ENCODE measurements at places on chromosomes 11 and 22.
A peak's percentile ranks its signal among the peaks of the same experiment; 100 is the strongest.

DNA sequence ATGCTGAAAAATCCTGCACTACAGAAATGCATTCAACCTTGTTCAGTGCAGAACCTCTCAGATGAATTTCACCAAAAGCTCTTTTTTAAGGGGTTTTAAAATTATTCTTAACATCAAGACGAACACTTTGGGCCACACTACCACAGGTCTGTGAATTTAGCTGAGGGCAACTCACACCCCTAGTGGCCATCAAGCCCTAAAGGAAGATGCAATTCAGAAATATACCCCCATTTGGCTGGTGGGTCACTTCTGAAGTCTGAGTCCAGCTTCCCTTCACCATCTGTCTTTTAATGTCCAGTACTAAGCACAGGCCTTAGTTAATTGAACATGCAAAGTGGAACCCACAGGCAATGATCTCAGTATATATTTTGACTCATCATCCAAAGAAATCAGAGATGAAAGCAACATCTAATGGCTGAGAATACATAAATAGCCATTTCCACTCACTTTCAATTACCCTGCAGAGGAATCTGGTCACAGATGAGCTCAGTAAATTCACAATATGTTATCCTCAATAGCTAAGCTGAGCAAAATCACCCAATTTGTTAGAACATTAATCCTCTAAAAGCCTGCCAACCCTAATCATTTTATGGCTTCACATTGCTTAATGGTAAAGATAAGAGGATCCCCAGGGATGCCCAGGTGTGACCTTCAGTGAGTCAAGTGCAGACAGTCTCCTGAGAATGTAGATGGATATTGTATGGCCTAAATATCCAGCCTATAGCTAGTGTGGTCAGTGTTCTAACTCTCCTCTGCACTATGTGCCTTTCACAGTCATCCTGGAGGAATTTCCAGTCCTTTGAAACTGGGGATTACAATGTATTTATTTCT lies 50.3 kb downstream of the FAM76B start:
- DNase-seq: no peak

- DNase-seq: no peak
Observed at GRCh38 chr22:44934454-44934735, 75.4 kb downstream of the PHF21B start.

GRCh38 chr22:16774911-16775500 lies 50.2 kb downstream of the XKR3 start:
- no peak for DNase-seq

GRCh38 chr22:29457730-29458129 lies 19.3 kb downstream of the RFPL1 start:
- DNase-seq: peak; percentile 4

- DNase-seq: peak; percentile 87
Observed at GRCh38 chr22:42856865-42857704, at the start of gene ARFGAP3. Gene ARFGAP3, minus strand, starts transcription at chr22:42857273. Its CDS starts 91 bp downstream, at chr22:42857182.

DNA sequence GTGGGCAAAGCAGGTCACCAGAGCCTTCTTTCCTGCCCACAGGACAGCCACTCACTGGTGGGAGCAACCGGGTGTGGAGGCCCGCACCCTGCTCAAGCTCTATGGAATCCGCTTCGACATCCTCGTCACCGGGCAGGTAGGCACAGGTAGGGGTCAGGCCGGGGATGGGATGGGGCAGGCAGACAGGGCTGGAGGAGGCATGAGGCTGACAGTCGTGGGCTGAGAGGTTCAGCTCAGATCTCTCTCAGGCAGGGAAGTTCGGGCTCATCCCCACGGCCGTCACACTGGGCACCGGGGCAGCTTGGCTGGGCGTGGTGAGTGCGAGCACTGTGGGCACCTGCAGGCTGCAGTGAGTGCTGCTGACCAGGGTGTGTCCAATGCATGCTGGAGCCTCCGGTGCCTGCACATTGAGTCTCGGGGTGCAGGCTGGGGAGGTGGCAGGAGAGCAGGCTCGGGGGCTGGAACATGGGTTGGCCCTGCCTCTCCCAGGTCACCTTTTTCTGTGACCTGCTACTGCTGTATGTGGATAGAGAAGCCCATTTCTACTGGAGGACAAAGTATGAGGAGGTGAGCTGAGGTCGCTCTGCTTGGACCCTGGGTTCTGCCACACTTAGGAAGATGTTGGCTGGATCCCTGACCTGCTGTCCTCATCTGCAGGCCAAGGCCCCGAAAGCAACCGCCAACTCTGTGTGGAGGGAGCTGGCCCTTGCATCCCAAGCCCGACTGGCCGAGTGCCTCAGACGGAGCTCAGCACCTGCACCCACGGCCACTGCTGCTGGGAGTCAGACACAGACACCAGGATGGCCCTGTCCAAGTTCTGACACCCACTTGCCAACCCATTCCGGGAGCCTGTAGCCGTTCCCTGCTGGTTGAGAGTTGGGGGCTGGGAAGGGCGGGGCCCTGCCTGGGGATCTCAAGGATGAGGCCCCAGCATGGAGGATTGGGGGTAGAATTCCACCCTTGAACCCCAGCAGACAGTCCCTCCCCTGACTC lies 6.3 kb downstream of the SLC7A4 start:
- DNase-seq: no peak

DNA sequence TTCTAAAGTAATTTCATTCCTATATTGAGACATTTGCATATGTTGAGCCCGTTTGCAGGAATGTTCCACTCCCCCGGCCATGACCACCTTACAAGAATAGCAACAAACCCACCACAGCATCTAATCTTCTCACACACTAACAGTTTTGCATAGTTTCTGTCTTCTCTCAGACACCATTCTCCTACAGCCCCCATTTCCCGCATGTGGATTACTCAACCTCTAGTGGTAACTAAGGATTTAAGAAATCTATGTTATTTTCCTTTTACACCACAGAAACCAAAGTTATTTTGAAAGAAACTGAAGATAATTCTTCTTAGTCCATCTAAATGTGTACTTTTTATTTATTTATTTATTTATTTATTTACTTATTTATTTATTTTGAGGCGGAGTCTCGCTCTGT lies 2.3 kb downstream of the MS4A4E start:
- DNase-seq: no peak

DNA sequence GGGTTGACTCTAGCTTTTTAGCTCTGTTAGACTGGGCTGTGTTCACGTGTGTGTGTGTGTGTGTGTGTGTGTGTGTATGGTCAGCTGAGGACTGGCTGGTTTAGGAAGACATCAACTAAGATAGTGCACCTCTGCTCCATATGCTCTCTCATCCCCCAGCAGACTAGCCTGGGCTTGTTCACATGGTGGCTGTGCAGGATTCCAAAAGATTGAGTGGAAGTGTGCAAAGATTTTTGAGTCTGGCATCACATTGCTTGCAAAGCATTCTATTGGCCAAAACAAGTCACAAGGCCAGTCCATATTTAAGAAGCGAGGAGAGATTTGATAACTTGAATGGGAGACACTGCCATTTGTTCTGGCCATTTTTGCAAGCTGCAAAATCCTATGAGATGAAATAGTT lies 79.7 kb upstream of the C11orf87 start:
- DNase-seq: no peak

DNA sequence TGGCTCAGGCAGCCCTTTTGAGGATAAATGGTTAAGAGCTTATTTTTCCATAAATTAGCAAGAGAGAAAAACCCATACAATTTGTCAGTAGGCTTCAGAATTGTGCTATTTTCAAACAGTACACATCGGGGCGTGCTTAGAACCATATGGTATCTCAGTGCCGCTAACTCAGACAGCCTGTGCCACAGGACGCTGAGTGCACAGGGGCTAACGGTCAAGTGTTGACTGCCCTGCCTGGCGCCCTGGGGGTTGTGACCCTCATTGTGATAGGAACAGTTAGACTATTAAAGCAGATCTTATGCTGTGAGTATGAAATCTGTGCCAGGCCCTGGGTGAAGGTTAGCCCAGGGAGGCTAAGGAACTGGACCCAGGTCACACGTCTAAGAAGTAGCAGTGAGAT lies 1519.7 kb downstream of the BRD1 start:
- DNase-seq: no peak

GRCh38 chr22:42375982-42376381 lies 56.2 kb downstream of the NFAM1 start:
- no peak for DNase-seq

- DNase-seq: no peak
Observed at GRCh38 chr22:46081036-46081830, 69.1 kb upstream of the PPARA start.

DNA sequence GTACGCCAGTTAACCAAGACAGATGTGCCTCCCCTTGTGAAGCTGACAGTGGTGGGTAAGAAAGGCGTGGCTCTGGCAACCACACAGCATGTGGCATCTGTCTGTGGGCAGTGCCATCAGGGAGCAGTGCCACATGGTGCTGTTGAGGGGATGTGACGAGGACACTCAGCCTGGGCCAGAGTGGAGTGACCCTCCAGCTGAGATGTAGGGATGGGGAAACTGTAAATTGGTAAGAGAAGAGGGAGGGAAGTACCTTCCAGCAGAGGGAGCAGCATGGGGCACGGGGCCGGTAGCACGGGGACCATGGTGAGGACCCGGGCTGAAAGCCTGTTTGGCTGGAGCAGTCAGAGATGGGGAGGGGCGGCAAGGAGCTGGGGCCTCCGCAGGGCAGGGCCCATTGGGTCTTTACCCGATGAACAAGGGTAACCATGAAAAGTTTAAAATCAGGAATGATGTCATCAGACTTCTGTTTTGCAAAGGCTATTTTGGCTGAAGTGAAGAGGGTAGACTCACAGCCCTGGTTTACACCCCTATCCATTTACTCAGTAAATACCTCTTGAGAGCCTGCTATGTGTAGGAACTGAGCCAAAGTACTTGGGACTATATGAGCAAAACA lies 10.4 kb downstream of the TMPRSS6 start:
- no peak for DNase-seq

GRCh38 chr11:4682623-4683419 lies 14.8 kb downstream of the OR51E2 start:
- no peak for DNase-seq

GRCh38 chr11:16825968-16826367 lies 87.5 kb downstream of the C11orf58 start:
- no peak for DNase-seq

DNA sequence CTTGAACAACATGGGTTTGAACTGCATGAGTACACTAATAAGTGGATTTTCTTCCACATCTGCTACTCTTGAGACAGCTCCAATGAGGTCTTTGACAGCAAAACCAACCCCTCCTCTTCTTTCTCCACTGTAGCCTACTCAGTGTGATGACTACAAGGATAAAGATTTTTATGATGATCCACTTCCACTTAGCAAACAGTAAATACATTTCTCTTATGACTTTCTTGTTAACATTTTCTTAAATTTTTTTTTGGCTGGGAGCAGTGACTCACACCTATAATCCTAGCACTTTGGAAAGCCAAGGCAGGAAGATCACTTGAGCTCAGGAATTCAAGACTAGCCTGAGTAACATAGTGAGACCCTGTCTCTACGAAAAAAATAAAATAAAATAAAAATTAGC lies 9.9 kb upstream of the EIF4G2 start:
- DNase-seq: no peak

DNA sequence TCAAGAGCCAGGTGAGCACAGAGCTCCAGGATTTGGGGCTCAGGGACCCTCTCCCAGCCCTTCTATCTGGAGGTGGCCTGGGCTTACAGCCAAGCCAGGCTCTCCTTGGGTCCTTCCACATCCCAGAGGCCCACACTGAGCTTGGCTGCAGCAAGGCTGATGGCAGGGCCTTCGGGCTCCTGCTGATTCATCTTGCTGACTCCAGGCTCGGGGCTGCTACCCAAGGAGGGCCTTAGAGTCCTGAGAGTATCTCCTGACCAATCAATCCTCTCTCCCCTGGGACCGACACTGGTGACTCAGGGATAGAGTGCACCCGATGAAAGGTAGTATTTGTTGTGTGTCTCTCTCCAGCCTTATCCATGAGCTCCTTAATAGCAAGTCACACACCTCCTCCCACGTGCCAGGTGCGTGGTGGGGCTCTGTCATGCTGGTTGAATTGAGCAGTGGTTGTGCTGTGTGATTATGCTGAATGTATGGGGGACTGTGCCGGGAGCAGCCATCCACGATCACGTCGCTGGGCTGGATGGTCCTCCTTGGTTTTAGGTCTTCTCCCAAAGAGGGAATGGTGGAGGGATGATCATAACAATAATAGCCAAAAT lies 62.3 kb downstream of the GRIK4 start:
- no peak for DNase-seq

GRCh38 chr11:121829159-121829643 lies 286.8 kb downstream of the BLID start:
- no peak for DNase-seq

- no peak for DNase-seq
Observed at GRCh38 chr11:45410391-45411227, 124.5 kb upstream of the SYT13 start.

DNA sequence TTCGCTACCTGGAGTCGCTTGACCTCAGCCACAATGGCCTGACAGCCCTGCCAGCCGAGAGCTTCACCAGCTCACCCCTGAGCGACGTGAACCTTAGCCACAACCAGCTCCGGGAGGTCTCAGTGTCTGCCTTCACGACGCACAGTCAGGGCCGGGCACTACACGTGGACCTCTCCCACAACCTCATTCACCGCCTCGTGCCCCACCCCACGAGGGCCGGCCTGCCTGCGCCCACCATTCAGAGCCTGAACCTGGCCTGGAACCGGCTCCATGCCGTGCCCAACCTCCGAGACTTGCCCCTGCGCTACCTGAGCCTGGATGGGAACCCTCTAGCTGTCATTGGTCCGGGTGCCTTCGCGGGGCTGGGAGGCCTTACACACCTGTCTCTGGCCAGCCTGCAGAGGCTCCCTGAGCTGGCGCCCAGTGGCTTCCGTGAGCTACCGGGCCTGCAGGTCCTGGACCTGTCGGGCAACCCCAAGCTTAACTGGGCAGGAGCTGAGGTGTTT lies 12.8 kb downstream of the TSKU start:
- no peak for DNase-seq

GRCh38 chr11:128900468-128900867 lies 9.3 kb downstream of the KCNJ5 start:
- no peak for DNase-seq

GRCh38 chr11:45880772-45881570 lies 4.5 kb upstream of the MAPK8IP1 start:
- DNase-seq: no peak

DNA sequence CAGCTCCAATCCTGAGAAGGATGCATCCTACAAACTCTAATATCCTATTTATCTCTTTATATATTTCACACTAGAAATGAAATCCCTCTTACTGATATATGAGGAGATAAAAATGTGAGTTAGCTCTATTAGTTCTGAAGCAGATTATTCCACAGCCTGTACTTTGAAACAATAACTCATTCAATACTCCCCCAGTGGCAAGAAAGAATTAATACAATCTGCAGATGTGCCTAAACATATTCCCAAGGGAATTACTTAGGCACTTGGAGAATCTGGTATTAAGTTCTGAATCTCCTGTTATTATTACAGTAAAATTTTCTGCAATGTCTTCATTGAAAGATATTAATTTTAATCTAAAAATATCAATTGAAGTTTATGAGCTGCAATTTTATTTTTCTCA lies 59.4 kb downstream of the DDI1 start:
- no peak for DNase-seq

GRCh38 chr11:75474240-75474639 lies 41.2 kb upstream of the KLHL35 start:
- DNase-seq: no peak
